Caki2 (cell line): ENCODE measurements at places on chromosomes 1 and 21. TPM values are rescaled to one million over a fixed set of nuclear protein-coding genes. Genes with fewer than 3 reads are reported as not detected.

- no peak for DNase-seq
Measured at GRCh38 chr21:23695443-23695842, 1911.8 kb downstream of the MRPL39 start.

Gene PDZK1
- total RNA-seq, result 104 and 107 TPM in 2 replicates

Gene SLC1A7
- total RNA-seq, result not detected in 2 replicates

Gene ACOT11
- 3.9 and 6.3 TPM in 2 replicates for total RNA-seq

DNA sequence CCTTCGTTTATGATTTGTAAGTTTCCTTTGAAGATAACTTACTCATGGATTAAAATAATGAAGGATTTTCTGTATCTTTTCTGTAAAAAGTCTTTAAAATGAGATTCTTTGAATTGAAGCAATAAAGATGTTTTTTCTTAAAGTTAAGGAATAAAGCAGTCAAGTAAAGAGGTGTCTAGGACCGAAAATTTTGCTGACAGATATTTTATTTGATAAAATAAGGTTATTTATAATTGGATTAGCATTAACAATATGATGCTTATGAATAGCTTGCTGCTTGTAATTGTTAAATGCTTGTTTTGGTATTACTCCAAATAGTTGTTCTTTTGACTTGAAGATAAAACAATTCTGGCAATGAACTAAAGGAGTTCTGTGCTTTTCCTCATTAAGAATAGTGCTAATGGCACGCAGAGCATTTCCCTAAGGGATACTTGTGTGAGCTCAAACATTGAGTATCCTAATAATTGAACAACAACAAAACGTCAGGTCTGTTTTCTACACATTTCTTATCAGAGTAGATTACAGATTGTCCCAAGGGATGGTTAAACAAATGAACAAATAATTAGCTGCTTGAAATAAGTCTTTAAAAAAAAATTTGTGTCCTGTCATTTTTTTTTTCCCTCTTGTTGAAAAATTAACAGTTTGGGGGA is 16.6 kb downstream of the TSNAX start:
- DNase-seq, result no peak

GRCh38 chr1:189500778-189501177 is 976.9 kb downstream of the BRINP3 start:
- DNase-seq, result peak; percentile 3

Gene APOBEC4
- total RNA-seq, result not detected in 2 replicates

DNA sequence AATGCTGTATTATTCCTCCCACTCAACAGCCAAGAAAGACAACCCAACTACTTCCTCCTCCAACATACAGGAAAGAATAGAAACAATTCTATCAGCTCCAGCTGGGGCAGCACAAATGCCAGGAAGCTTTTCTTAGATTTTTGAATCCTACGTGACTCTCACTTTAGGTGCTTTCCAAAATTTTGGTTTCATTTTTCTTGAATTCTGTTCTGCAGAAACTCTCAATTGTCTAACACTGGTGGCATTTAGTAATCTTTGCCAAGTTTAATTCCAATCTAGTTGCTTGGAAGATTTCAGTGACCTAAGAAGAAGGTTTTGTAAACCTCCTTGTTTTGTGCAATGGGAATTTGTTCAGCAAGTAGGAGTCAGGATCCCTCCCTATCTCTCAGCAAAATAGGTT is 37.1 kb upstream of the DOCK7 start:
- DNase-seq, result no peak

- DNase-seq, result no peak
Measured at GRCh38 chr1:65525266-65526048, 105.0 kb downstream of the LEPR start.

DNA sequence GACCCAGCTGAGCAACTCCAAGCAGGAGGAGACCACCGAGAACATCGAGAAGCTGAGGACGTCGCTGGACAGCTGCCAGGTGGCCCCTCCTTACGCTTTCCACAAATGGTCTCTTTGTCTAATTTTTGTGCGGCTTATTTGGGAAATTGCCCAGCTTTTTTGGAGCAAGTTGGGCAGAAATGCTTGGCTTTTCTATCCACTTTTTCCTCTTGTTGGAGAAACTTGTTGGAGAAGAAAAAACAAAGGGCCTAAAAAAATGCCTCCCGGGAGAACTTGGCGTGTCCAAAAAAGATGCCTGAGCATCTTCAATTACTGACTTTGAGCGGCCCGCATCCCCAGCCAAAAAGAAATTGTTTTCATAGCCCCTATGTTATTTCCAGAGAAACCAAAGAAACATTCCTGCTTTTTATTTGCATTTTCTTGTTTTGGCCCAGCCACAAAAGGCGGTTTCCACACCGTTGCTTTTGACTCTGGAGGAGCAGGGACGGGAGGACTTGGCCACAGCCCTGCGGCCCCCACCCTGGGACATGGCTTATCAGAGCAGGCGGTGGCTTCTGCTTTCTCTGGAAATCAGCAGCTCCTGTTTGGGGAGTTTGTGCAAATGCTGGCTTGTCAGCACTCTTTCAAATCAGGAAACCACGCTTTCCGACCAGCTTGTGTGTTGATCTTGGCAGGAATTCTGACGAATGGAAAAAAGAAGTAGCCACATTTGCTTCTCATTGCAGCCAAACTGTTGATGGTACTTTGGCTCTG is 81.2 kb upstream of the EFHD2 start:
- DNase-seq, result no peak

Gene ATG4C
- total RNA-seq, result 0.72 and 0.91 TPM in 2 replicates

DNA sequence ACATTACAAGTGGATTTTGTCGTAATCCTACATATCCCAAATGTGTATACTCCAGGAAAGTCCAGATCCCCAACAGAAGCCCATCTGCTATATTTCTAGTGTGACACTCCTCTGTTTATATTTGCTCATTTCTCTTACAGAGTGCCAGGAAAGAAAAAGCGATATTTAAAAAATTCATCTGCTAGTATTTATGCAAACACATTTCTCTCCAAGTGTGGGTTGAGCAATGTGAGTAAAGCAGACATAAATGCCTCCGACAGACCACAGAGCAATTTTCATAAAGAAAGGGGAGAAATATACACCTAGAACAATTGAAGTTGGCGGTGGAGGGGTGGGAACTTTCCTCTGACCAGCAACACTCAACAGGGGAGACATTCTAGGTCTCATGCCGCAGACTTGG is 22.2 kb upstream of the RAP1A start:
- DNase-seq, result no peak

Gene PLD5
- 2.5 TPM in 1 of 2 replicates, not detected in the other for total RNA-seq

GRCh38 chr1:199948587-199949280 is 78.8 kb upstream of the NR5A2 start:
- no peak for DNase-seq

Gene MCOLN2
- 3.1 TPM in 1 of 2 replicates, not detected in the other for total RNA-seq

Gene LCE6A
- total RNA-seq, result not detected in 2 replicates

GRCh38 chr1:176541663-176542062 is 78.7 kb downstream of the PAPPA2 start:
- no peak for DNase-seq

DNA sequence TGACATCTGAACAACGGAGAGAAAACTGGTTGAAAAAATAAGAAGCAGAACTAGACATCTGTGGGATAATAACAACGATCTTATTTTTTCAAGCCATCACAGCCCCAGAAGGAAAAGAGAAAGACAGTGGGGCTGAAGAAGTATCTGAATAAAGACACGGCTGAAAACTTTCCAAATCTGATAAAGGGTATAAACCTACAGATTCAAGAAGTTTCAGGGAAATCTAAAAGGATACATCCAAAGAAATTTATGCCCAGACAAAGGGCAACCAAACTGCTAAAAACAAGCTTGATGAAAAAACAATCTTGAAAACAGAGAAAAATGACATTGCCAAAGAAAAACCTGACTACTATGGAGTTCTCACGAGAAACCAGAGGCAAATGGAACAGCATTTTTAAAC is 40.4 kb downstream of the TARBP1 start:
- no peak for DNase-seq

GRCh38 chr1:79726321-79726720 is 719.8 kb upstream of the ADGRL4 start:
- no peak for DNase-seq

Gene GRIK3
- total RNA-seq, result not detected in 2 replicates

DNA sequence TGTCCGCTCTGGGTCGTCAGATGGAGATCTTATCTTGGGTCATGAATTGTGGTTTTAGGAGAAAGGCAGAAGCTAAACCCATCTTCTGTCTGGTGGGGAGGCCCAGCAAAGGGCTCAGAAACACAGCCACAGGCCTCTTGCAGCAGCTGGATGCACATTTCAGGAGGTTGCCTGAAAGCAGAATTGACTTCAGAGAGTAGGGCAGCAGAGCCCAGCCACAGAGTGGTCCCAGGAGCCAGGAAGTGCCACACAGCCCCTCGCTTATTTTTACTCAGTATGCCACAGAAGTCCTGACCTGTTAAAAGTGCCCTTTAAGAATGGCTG is 8.3 kb upstream of the RIPK4 start:
- no peak for DNase-seq

GRCh38 chr1:218466341-218467010 is 121.3 kb downstream of the TGFB2 start:
- DNase-seq, result no peak

GRCh38 chr1:17606826-17607440 is 67.4 kb downstream of the ARHGEF10L start:
- peak; percentile 46 for DNase-seq

GRCh38 chr1:16605532-16606505 is 7.5 kb downstream of the NBPF1 start:
- no peak for DNase-seq

- no peak for DNase-seq
Measured at GRCh38 chr21:45886610-45887026, 95.0 kb upstream of the COL6A1 start.

GRCh38 chr1:236338096-236338495 is 56.0 kb upstream of the EDARADD start:
- no peak for DNase-seq

DNA sequence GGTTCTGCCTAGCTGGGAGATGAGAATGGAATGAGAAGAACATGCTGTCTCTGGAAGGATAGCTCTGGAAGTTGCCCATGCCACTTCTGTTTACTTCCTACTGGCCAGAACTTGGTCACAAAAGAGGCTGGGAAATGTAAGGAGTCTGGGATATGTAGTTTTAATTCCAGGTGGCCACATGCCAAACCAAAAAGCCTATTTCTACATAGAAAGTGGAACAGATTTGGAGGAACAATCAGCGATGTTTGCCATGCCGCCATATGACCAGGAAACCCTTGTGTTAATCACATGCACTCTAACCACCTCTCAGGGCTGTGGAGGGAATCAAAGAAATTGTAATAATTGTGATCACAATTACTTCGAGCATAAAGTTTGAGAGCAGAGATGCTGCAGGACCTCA is 10.0 kb upstream of the OLIG2 start:
- DNase-seq, result no peak

Gene CDK18
- 4.5 and 17.4 TPM in 2 replicates for total RNA-seq

DNA sequence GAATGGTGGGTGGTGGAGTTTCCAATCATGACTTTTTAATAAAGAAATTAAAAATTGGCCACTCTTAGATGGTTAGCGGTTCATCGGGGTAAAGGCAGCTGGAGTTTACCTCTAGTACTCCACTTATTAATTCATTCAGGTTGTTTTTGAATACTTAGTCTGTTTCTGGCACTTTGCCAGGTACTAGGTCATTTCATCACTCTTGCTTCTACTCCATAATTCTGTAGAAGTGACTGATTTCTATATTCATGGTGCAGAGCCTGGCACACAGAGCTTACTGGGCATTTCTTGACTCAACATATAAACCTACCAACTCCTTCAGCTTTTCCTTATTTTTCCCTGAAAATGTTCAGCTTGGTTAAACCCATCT is 31.5 kb downstream of the FOXD2 start:
- no peak for DNase-seq

Gene HORMAD1
- not detected in 2 replicates for total RNA-seq

GRCh38 chr1:152884966-152885624 is 7.0 kb downstream of the SMCP start:
- no peak for DNase-seq

DNA sequence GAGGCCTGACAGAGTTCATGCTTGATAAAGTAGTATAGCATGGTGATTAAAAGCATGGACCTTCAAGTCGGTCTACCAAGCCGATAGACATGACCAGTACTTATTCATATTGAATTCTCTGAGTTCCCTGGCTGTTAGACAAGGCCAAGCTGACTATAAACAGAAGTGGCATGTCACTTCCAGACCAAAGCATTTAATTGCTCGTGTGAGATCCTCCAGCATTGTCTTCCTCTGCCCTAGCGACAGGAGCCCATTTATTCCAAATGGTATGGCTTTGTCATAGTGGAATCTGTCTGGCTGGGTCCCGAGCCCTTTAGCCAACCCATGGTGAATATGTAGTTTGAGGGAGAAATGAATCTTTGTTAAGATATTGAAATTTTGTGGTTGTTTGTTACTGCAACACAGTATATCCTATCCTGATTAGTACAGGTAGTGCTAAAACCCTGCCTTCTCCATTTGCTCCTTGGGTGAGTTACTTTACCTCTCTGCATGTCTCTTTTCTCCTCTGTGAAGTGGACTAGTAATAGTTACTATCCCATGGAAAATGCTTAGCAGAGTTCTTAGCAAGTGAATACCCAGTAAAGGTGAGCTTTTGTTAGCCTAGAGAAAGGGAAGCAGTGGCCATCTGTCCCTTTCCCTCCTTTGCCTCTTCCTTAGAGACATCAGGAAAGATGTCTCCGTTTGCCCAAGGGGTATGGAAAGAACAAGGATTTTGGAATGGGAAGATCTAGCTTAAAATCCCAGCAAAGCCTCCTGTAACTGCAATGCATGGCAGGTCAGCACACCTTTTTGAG is 77.6 kb upstream of the CD1D start:
- no peak for DNase-seq
